ENCODE measurements at places on chromosomes 1 and 21.
A peak's percentile ranks its signal among the peaks of the same experiment; 100 is the strongest.

- DNase-seq = no peak
These were observed 10.4 kb upstream of the KCNK1 start for GRCh38 chr1:233603478-233603877.

DNA sequence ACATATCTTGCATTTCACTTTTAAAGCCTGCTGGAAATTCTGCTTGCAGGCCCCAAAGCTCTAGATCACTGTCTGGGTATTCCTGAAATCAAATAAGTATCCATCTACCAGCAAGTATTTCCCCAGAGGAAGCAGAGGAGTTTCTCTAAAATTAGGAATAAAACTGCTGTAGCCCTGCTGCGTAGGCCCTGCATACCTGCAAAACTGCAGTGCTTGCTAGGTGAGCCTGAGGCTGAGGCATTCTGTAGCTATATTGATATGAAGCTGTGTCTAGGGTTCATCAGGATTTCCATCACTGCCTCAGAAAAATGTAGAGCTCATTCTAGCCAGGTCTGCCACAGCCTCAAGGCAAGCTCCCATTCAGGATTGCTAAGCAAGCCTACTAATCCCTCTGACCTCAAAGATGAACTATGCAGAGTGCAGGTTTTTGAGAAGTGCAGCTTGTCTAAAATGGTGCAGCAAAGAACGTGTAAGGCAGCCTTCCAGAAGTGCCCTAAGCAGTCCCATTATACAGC, 28.7 kb downstream of the NPHS2 start:
- DNase-seq = no peak

GRCh38 chr1:71593523-71593922, 512.7 kb upstream of the ZRANB2 start:
- DNase-seq = peak; percentile 9

GRCh38 chr1:29524285-29525065, 288.2 kb downstream of the PTPRU start:
- DNase-seq = no peak

DNA sequence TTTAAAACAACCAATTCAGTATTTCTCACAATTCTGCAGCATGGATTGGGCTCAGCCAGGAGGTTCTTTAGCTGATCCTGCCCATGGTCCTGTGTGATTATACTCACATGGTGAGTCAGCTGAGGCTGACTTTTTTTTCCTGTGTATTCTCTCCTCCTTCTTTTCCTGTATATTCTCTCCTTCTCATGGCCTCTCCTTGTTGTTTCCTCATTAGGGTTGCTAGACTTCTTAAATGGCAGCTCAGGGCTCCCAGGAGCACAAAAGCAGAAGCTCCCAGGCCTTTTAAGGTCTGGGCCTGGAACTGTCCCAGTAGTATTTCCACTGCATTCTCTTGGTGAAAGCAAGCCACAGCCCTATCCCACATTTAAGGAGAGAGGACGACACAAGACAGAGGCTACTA, 26.8 kb downstream of the VANGL1 start:
- peak; percentile 44 for DNase-seq

DNA sequence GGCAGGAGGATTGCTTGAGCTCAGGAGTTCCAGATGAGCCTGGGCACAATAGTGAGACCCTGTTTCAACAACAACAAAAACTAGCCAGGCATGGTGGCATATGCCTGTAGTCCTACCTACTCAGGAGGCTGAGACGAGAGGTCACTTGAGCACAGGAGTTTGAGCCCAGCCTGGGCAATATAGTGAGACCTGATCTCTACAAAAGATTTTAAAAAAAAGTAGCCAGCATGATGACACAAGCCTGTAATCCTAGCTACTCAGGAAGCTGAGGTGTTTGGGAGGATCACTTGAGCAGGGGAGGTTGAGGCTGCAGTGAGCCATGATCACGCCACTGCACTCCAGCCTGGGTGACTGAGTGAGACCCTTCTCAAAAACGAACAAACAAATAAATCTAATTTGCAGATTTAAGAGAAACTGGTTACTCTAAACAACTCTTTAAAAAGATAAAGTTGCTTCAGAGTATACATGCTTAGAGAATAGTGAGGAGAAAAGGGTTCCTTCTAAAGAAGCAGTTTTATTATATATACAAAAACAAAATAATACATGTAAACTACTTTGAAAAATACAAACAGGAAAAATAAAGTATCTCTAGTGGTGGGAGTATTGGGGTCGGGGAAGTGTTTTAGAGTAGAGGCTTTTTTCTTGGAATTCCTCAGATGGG, 88.4 kb downstream of the ADCY10 start:
- no peak for DNase-seq

DNA sequence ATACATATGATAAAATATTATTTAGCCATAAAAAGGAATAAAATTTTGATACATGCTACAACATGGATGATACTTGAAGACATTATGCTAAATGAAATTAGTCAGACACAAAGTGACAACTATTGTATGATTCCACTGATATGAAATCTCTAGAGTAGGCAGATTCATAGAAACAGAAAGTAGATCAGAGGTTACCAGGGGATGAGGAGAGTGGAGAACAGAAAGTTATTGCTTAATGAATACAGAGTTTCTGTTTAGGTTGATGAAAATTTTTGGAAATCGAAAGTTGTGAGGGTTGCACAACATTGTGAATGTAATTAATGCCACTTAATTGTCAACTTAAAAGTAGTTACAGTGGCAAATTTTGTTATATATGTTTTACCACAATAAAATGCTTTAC, 315.7 kb upstream of the USP25 start:
- DNase-seq = no peak

DNA sequence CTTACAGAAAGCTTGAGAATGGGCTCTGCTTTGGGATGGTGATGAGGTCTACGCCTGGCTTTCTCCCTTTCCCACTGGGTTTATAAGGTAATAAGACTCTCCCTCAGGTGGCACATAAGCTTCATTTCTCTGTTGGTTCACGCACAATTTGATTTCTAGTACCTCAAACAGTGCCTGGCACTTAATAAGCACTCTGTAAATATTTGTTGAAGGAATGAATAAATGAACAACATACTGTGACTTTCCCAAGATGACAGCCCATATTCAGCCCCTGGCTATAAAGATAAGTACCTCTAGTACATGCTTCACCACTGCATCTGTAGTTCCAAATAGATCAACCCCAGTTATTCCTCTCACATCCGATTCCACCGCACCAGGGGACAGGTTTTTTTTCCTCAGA, 17.8 kb downstream of the COPA start:
- no peak for DNase-seq

GRCh38 chr1:209767706-209768105, 11.9 kb downstream of the TRAF3IP3 start:
- DNase-seq = no peak

GRCh38 chr1:63127376-63127775, 195.0 kb upstream of the FOXD3 start:
- DNase-seq = no peak

GRCh38 chr1:16979475-16980327, 719 bp downstream of the MFAP2 start:
- DNase-seq = no peak

DNA sequence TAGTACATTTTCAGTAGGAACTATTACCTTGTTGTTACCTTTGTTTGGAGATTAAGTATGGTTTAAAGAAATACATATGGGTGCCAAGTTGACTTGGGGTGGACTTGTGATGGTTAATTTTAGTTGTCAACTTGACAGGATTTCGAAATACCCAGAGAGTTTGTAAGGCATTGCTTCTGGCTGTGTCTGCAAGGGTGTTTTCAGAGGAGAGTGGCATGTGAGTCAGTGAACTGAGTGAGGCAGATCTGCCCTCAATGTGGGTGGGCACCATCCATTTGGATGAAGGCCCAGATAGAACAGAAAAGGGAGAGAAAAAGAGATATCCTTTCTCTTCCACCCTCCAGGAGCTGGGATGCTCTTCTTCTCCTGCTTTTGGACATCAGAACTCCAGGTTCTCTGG, 315.5 kb downstream of the GPATCH2 start:
- peak; percentile 49 for DNase-seq

DNA sequence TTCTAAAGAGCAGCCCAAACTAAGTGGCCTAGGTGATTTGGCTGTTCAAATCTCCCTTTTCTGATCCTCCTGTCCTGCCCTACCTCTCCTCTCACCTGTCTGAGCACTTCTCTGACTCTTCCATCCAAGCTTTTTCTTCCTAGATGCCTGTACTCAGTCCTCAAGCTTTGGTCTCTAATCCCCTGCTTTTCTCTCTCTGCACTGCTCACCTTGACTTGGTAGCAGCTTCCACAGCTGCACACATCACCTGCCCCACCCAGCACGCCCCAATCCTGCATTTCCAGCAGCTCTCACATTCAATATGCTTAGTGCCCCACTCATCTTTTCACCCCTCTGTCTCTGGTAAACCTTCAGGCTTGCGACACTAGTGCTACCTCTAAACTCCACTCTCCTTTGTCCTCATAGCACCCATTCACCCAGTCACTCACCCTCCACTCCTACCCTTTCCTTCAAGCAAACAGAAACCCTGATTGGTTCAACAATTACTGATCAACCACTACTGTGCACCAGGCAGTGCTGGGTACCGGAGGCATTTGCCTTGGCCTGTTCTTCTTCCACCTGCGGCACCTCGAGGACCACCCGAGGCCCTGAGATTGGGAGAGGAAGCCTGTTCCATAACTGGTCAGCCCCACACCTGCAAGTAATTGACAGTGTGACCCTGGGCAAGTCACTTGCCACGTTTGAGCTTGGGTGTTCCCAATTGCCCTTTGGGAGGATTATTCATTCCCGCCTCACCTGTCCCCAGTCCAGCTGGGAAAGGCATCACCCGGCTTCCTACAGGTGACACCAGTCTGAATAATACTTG, 136.1 kb upstream of the EDN2 start:
- no peak for DNase-seq

DNA sequence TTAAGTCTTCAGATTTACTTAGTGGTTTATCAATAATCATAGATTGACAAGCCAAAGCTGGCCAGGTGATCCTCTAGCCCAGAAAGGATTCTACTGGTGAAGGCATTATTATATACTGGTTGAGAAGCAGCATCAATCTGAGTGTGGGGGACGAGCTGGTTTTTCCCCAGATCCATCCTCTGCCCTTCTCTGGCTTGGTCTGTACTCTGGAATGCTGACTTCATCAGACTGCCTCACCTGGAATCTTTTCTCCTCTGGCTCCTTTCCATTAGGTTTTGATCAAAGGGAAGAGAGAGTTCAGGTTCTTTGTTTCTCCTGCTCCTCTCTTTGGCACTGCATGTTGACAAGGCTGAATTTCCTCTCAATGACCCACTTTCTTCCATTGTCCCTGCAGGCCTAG, 93.9 kb downstream of the KCTD3 start:
- DNase-seq = no peak

DNA sequence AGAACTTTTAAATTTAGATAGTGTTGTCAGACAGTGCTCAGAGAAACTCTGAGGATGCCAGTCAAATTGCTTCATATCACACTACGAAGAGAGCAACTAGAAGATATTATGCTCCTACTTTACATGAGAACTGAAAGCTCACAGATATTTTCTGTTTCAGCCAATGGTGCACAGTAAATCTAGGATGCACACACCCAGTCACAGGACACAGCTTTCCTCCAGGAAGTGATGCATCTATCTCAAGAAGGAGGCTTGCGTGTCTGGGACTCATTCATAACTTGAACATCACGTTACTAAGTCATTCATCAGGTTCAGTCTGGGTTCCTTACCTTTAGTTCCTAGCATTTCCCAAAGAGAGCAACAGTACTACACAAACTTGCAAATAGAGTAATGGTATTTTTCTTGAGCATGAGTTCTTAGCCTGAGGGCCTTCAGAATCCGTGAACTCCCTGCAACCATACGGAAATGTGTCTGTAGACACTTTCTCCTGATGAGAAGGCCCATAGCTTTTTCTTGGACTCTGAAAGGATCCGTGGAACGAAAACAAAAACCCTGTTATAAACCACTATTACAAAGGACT, 12.2 kb downstream of the ZNF697 start:
- peak; percentile 44 for DNase-seq

DNA sequence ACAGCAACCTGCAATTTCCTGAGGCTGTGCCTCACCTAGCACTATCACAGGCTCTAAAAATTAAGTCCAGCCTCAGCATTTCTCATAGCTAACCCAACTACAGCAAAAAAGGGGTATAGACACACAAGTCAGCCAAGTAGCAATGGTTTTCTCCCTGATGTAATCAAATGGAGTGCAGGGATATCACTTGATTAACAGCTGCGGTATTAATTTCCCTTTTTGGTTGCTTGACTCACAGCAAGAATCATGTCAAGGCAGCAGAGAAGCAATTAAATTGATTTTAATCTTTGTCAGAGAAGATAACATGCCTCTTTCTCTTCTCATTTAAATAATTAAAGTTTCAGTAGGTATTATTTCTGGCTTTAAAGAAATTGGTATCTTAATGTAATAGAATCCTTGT, 278.9 kb downstream of the RWDD3 start:
- DNase-seq = no peak

- DNase-seq = no peak
These were observed 4.2 kb upstream of the COL11A1 start for GRCh38 chr1:103112546-103112945.

DNA sequence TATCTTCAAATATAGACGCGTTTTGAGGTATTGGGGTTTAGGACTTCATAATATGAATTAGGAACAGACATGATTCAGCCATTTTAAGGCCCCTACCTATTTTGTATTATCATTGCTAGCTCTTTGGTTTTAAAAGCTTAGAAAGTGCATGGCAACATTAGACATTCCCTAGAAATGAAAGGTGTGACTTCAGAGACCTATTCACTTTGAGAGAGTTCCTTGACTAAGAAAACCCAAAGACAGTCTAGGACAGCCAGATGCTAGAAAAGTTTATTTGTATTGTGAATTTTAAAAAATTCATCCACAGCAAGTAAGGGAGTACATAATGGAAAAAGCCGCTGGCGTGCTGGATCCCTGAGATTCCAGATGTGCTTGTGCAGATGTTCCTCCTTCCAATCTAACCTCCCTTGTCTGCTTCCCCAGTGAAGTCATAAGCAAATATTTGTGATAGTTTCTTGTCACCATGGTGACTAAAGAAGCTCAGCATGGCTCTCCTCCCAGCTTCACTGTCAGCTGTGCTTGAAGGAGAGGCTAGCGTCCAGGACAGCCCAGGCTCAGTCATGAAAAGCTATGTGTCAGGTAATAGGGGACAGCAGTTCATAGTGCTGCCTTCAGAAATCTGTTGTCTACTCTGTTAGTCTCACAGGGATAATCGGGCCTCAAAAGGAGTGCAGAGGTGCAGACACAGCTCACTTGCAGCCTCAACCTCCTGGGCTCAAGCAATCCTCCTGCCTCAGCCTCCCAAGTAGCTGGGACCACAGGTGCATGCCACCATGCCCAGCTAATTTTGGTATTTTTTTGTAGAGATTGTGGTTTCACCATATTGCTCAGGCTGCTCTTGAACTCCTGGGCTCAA, 34.8 kb downstream of the KPNA6 start:
- DNase-seq = peak; percentile 61

GRCh38 chr1:165454091-165454610, 9.2 kb upstream of the RXRG start:
- no peak for DNase-seq

DNA sequence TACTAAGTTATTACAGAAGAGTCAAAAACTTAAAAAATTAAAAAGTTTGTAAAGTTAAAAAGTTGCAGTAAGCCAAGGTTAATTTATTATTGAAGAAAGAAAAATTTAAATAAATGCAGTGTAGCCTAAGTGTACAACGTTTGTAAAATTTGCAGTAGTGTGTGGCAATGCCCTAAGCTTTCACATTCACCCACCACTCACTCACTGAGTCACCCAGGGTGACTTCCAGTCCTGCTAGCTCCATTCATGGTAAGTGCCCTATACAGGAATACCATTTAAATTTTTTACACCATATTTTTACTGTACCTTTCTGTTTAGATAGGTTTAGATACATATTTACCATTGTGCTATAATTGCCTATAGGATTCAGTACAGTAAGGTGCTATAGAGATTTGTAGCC, 88.6 kb downstream of the CTH start:
- peak; percentile 61 for DNase-seq
